Hypothalamus (tissue), 51 donors: ENCODE measurements at places on chromosomes 2 and 18.

GRCh38 chr18:3815991-3816390 lies 366.0 kb downstream of the TGIF1 start:
- DNase-seq, result no peak

DNA sequence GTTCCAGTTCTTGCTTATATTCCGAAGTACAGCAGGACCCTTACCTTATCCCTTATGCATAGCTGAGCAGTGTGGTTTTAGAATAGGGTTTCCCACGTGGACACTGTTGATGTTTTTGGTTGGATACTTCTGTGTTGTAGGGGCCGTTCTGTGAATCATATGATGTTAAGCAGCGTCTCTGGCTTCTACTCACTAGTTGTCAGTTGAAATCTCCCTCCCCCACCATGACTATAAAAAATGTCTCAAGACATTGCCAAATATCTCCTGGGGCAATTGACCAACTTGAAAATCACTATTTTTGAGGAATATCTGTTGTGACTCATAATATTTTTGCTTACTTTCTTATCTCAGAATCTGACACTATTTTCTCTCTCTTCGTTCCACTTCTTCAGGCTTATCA lies 713.7 kb downstream of the TSN start:
- DNase-seq, result no peak

- no peak for DNase-seq
Observed at GRCh38 chr2:72378753-72379348, 231.2 kb upstream of the CYP26B1 start.

DNA sequence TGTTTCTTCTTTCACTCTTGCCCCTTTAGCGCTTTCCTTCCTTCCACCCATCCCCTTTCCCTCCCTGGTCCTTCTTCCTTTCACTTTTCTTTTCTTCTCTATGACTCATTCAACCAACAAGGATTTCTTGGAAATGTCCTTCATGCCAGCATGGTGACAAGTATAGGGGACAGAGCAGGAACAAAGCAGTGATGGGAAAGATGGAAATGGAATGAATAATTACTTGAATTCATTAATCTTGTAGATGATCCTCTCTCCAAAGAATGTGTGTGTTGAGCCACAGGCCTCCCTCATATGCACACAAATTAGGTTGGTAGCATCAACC lies 1.5 kb downstream of the VAMP5 start:
- DNase-seq, result no peak

GRCh38 chr18:55268628-55269275 lies 309.5 kb upstream of the CCDC68 start:
- DNase-seq, result no peak

DNA sequence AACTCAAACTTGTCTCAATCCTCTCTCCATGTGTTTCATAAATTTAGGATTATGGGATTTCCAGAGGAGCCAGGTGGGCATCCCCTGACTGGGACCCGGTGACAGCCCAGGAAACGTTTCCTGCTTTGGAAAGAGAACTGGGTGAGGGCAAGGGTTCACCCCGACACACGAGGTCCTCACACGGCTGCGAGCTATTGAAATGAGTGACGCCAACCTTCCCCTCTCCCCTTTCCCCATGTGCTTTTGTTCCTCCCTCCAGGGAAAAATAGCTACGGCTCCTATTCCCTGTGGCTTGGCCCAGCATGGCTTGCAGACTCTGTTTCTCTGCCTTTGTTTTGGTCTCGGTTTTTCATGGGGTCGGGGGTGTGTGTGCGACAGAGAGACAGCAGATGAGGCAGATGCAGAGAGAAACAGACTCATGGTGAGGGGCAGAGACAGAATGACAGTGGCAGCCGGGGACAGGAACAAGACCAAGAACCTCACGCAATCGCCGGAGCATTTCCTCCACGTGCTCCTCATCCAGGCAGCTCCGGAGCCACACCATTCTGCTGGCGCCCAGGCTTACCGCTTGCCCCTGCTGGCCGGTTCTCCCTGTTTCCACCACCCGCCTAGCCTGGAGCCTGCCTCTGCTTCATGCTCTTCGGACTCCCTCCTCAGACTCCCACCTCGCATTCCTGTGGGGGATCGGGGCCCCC lies 238.5 kb downstream of the DYSF start:
- no peak for DNase-seq

DNA sequence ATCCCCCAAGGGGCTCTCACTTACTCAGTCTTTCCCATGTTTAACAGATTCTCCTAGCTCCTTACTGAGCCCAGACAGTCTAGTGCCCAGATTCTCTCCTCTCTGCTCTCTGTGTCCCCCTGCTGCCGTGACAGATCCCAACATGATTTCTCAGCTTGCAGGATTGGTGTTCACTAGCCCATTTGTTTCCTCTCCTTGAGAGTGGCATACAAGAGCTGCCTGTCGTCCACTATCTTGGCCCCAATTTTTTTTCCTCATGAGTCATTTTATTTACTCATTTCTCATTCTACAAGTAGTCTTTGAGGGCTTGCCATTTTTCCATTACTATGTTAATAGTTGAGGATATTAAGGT lies 199.9 kb upstream of the FN1 start:
- no peak for DNase-seq

DNA sequence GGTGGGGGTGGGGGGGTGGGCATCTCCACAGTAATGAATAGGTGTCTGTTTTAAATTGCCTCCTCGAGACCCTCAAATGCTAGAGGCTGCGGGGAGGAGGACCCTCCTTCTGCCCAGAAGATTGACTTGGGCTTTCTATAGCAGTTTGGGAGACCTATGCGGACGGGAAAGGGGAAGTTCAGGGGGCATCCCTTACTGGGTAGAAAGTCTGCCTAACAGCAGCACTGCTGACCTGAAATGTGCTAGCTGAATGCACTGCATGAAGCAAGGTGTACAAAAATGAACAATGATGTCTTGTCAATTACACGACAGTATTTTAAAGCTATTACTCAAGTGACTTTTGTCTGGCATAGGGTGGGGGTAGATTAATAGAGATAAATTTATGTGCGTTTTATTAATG lies 2.5 kb downstream of the DCC start:
- DNase-seq, result no peak

DNA sequence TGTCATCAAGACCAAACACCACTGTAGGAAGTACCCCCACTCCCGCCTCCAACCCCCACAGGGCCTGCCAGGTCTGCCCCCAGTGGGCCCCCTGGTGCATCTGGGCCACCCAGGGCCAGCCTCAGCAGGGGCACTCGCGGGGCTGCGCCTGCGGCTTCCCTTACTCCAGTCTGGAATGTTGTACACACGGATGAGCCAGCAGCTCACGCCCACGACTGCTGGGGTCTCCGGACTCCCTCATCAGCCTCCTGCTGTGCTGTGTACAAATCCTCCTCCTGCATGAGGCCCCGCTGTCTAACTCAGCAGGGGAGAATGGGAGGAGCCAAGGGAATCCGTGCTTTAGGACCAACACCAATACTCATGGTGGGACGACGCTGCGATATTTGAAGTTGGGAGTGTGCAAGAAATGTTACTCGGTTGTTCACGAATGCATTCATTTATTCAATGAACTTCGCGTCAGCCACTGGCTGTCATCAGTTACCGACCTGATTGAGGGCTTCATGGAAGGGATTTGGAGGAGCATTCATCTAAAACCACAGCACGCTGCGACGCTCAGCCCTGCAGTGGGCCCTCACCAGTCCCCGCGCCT lies 654 bp upstream of the ASB1 start:
- no peak for DNase-seq

DNA sequence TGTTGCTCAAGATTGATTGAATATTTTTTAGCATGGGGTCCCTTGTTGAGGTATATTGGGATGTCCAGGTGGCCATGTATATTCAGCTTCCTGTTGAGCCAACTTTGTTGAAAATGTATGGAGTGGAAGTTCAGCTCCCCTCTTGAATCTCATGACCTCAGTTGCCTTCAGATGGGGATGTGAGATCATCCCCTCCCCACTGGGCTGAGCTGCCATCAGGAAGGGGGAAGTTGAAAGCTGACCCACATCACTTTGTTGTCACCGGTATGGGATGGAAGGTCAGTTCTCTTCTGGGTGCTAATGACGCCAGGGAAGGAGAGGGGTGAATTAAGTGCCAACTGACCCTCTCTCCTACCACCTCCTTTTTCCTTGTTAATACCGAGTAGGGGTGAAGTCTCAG lies 33.9 kb downstream of the ACOXL start:
- no peak for DNase-seq
